KBM-7 (cell line): ENCODE measurements at places on chromosomes 2 and 18.

GRCh38 chr2:127697482-127698180, 3.7 kb upstream of the SFT2D3 start:
- DNase-seq: no peak

DNA sequence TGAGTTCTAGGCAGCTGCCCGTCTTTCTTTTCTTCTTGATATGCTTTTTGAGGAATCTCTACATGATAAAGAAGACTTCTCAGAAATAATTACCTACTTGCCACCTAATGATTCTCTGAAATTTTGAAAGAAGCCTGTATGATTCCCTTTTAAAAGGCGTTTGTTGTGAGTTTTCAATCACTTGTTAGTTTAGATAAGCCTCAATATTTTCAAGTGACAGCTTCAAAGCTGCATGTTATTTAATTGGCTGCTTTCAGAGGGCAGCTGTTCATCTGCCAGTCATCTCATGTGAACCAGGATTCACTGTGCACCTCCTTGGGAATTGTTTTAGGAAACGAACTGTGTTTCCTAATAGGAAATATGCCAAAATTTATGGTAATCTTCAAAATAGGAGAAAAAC, 938.1 kb downstream of the CPS1 start:
- DNase-seq: no peak

DNA sequence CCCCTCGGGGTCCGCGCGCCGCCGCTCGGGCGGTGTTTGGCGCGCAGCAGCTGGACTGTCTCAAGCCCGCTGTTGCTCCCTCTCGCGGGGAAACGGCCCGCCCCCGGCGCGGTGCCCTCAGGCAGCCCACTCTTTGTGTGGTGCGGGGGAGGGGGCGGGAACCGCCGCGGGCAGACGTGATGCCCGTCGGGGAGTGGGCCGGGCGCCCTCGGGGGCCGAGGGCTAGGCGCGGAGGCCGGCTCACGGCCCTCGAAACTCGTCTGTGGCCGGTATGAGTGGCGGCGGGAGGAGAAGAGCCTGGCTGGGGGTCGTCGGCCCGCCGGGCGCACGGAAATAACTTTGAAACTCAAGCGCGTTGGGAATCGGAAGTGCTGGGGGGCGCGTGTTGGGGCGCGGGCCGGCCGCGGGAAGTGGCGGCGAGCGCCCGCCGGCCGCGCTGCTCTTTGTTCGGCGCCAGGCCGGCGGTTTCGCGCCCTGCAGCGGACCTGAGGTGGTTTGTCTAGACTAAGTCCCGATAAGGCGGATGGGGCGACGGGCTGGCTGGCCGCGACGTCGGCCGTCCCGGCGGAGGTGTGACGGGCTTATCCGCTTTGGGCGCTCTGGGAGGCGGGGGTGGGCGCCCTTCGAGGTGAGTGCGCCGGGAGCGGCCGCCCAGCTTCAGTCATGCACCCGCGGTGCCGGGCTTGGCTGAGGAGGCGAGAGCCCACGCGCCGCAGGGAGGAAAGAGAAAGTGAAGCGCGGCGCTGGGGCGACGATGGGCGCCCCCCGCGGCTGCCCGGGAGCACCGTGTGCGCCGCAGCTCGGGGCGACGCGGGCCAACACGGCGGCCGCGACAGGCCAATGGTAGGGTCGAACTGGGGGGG, 679 bp downstream of the PTMA start:
- no peak for DNase-seq

DNA sequence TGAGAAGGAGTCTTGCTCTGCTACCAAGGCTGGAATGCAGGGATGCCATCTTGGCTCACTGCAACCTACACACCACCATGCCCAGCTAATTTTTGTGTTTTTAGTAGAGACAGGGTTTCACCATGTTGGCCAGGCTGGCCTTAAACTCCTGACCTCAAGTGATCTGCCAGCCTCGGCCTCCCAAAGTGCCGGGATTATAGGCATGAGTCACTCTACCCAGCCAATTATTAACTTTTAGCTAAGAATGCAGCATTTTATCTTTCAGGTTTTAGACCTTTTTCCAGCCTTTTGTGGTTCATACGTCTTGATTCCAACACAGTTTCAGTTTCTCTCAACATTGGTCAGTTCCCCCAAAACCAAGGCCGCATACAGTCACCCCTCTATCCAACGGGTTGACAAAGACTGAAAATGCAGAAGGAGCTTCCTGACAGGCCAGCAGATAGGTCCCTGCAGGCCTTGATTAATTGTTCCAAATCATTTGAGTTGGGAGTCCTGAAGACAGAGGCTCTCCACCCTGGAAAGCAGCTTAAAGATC, 262.2 kb upstream of the KLHL29 start:
- DNase-seq: no peak

GRCh38 chr2:233365861-233366520, 11.7 kb downstream of the DGKD start:
- DNase-seq: no peak
